Sciatic nerve (tissue), 2 donors: ENCODE measurements at places on chromosomes 16 and 17.

DNA sequence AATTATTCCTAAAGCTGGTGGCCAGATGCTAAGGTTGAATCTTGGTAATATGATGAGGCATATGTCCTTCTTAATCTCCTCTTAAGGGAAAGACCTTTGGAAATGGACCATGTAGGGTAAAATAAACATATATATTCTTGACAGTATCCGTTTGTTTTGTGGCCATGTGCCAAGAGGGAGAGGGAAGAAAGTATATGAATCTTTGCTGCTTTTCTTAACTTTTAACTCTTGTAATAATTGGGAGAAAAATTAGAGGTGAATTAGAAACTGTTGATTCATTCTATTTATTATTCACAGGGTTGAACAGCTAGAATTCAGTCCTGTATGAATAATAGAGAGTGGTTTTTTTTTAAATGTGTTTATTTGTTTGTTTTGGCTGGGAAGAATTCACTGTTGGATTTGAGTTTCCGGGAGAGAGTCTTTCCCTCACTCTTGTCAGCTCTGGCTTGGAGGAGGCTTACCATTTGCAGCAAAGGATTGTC is 31.6 kb downstream of the AATF start:
- DNase-seq = no peak

- DNase-seq = no peak
Observed at GRCh38 chr17:3777366-3778120, 23.4 kb downstream of the ITGAE start.

GRCh38 chr17:29358416-29358815 is 31.7 kb upstream of the TAOK1 start:
- no peak for DNase-seq

- no peak for DNase-seq
Observed at GRCh38 chr17:42562388-42563142, 617 bp downstream of the COASY start.

- DNase-seq = no peak
Observed at GRCh38 chr16:89827383-89828198, 684 bp upstream of the SPIRE2 start.
